ENCODE measurements at places on chromosomes 13 and 19.

GRCh38 chr19:48419158-48419920, 25.9 kb downstream of the GRIN2D start:
- DNase-seq = peak; percentile 93

DNA sequence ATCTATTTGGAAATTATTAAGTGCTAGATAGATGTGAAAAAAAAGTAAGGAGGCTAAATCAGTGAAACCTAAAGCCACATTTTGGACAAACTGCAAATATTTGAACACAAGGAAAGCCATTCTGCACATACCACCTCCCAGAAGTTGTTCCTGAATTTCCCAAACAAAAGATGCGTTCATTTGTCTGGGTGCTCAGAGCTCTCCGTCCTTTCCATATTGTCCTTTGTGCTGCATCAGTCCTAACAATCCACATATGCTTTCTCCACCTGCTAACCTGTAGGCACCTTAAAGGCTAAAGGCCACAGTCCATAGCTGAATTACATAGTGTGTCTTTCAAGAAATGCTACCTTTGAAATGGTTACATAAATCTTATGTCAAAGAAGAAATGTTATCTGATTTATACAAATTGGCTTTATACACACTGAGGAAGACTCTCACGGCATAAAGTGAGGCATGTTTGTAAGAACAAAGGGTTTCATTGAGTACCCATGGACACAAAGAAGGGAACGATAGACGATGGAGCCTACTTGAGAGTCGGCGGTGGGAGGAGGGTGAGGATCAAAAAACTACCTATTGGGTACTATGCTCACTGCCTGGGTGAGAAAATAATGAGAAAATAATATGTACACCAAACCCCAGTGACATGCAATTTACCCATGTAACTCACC, 182.0 kb downstream of the RGCC start:
- DNase-seq = no peak

DNA sequence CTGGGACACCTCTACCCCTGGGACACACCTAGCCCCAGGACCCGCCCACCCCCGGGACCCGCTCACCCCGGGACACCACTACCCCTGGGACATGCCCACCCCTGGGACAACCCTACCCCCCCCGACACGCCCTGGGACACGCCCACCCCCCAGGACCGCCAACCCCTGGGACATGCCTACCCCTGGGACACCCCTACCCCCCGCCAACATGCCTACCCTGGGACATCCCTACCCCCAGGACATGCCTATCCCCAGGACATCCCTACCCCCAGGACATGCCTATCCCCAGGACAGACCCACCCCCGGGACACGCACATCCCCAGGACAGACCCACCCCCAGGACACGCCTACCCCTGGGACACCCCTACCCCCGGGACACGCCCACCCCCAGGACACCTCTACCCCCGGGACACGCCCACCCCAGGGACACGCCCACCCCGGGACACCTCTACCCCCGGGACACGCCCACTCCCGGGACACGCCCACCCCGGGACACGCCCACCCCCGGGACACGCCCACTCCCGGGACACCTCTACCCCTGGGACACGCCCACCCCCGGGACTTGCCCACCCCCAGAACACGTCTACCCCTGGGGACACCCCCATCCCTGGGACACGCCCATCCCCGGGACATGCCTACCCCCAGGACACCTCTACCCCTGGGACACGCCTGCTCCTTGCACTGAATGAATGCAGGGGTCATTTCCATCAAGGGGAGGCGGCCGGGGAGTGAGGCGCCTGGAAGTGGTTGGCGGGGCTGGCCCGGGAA, 32.3 kb downstream of the ADPRHL1 start:
- DNase-seq = no peak

DNA sequence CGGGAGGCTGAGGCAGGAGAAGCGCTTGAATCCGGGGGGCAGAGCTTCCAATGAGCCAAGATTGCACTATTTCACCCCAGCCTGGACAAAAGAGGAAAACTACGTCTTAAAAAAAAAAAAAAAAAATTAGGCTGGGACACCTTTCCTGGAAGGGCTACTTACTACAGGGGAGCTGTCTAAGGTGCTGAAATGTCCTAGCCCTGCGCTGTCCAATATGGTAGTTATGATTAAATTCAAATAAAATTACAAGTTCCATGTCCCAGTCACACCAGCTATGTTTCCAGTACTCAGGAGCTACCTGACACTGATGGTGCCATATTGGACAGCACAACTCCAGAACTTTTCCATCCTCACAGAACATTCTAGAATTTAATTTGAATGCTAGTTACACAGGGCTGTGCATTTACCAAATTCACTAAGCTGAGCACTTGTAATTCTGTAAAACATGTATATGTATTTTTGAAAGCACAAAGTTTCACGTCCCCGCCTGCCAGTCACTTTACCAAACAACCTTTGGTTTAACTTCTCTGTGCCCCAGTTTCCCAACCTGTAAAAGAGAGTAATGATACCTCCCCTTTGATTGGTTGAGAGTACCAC, 9.2 kb upstream of the ZSCAN22 start:
- DNase-seq = peak; percentile 68

DNA sequence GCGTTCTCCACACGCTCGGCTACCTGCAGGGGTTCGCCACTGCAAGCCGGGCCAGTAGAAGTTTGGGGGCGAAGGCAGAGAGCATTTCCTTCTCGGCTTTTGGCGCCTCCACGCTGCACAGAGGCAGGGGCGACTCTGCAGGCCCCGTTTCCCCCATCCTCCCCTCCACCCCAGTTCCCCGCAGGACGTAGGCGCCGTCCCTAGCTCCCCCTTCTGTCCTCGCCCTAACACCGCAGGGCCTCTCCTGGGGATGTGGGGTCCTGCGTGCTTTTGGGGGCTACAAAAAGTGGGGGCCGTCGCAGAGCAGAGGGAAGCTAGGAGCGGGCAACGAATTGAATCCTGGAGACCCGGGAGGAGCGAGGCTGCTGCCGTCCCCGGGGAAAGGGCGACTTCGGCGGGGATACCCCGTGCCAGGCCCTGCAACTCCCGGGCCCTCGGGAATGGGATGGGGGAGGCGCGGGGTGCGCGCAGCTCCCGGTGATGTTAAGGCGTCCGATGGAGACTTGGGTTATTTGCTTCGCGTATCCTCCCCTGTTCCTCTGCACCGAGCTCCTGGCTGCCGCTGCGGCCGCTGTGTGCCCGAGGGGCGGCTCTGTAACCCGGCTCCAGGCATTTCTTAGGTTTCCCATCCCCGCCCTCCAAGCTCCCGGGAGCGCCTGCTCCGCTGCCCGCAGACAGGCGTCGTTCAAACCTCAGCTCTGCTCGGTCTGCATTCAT, 255.9 kb upstream of the SOX21 start:
- peak; percentile 53 for DNase-seq

DNA sequence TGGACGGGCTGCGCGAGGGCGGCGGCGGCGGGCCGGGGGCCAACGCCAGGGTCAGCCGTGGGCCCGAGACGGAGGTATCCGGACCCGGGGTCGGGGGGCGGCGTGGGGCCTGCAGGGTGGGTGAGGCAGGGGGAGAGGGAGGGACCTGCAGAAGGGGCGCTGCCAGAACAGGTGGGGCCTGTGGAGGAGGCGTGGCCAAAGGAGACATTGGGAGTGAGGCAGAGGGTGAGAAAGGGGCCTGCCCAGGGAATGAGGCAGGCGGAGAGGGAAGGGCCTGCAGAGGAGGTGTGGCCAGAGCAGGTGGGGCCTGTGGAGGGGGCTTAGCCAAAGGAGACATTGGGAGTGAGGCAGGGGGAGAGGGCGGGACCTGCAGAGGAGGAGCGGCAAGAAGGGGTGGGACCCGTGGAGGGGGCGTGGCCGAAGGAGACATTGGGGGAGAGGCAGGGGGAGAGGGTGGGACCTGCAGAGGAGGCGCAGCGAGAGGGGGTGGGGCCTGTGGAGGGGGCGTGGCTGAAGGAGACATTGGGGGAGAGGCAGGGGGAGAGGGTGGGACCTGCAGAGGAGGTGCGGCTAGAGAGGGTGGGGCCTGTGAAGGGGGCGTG, 4.2 kb downstream of the PRR36 start:
- DNase-seq = peak; percentile 82

DNA sequence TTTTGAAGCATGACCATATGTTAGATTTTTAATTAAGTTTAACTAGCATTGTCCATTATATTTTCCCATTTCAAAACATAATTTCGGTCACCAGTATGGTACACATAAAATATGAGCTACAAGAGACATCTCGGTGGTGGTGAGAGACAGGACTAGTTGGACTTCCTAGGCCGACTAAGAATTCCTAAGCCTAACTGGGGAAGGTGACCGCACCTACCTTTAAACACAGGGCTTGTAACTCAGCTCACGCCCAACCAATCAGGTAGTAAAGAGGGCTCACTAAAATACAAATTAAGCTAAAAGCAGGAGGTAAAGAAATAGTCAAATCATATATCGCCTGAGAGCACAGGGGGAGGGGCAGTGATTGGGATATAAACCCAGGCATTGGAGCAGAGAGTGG, 22.9 kb downstream of the DNAJC15 start:
- DNase-seq = no peak

DNA sequence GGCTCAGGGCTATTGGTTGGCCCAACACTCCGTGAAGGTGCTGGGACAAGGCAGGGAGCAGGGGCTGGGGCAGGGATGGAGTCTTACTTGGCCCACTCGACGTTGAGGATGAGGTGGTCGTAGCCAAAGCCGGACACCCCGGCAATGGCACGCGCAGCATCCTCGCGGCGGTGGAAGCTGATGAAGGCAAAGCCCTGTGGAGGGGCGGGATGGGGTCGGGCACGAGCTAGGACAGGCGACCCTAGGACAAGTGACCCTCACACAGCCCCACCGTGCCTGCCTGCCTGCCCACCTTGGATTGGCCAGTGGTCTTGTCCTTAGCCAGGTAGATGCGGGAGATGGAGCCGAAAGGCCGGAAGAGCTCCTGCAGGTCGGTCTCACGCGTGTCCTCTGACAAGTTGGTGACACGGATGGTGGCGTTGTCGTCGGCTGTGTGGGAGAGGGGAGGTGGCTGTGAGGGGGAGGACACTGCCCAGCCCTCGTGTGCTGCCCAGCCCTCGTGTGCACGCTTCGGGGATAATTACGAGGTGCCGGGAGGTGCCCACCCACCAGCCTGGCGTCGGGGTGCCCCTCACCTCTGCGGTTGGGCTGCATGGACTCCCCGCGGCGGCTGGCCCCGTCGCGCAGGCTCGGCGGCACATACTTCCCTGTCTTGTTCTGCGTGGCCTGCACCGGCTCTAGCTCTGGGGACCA, 4.0 kb downstream of the P2RY11 start:
- no peak for DNase-seq

GRCh38 chr19:850221-850978, 1.7 kb upstream of the ELANE start:
- no peak for DNase-seq

GRCh38 chr13:97259798-97260714, 37.9 kb downstream of the MBNL2 start:
- DNase-seq = peak; percentile 37

- DNase-seq = peak; percentile 67
These were observed 4.6 kb downstream of the GNA11 start for GRCh38 chr19:3098515-3099346.

DNA sequence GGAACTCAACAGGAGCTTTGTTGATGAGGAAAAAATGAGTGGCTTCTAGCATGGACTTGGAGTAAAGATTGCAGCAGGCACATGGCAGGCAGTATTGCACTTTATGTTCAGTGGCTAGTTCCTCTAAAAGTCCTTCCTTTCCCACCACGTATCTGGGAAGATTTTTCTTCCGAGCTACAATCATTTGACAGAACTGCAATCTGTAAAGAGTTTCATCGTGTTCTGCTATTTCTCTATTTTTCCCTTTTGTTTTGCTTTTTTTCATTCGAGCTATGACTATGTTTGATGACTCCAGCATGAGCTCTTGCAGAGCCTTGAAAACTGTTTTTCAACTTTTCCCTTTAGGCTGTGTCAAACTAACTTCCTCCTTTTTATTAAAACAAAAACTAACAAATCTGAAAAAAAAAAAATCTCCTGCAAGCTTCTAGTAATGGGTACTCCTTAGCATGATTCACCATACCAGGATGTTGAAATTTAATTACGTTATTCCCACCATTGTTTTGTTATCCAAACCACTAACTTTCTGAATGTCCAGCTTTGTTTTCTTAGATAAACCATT, 12.3 kb downstream of the CLDN10 start:
- DNase-seq = peak; percentile 84

GRCh38 chr19:51091126-51091525, 8.4 kb upstream of the KLK14 start:
- no peak for DNase-seq

Data from common myeloid progenitor, CD34-positive (primary cell).